ENCODE measurements at places on chromosomes 4 and X. TPM values are rescaled to one million over a fixed set of nuclear protein-coding genes. Genes with fewer than 3 reads are reported as not detected.

DNA sequence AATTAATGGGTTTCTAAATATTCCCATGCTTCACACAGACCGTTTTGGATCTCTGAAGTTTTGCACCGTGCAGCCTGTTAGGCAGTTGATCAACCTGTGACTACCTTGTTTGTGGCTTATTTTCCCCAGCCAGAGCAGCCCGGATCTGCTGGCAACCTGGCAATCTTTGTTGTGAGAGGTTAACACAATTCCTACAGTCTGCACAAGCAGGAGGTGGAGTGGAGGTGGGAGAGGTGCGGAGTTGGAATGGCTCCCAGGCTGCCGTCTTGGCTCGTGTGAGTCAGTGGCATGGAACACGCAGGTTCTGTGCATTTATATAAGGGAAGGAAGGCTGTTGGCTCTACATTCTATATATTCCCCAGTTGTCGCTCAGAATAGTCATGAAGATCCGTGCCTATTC is 70.9 kb upstream of the STOX2 start:
- H3K36me3 ChIP-seq, result no peaks in the 10 kb centered on the region
- no peak for DNase-seq
- H3K4me3 ChIP-seq, result no peak overlapping the region
- H3K27me3 ChIP-seq, result no peaks in the 10 kb centered on the region
- no peak overlapping the region for H3K27ac ChIP-seq

DNA sequence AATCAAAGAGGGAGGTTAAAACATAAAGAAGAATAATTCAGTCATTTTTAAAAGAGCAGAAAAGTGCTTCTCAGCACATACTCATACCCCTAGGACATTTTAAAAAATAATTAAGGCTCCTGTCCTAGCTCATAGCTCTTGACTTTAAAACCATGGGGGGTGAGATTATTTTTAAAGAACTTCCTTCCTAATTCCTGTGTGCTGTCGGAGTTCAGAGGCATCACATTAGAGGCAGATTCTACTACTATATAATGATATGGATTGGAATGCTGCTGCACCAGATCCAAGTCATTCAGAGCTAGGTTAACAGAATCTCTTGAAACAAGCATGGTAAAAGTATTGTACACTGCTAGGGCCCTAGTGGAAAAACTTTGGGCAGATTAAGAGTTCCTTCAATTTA is 456.5 kb upstream of the ADGRL3 start:
- H3K4me3 ChIP-seq, result no peak overlapping the region
- H3K27me3 ChIP-seq, result no peaks in the 10 kb centered on the region
- H3K4me1 ChIP-seq, result no peaks in the 10 kb centered on the region
- H3K27ac ChIP-seq, result no peak overlapping the region
- H3K36me3 ChIP-seq, result no peaks in the 10 kb centered on the region

XK gene
- total RNA-seq, result 43.0 TPM

SEL1L3 gene
- total RNA-seq, result 101 TPM
